ENCODE measurements at places on chromosomes 6 and 20.

DNA sequence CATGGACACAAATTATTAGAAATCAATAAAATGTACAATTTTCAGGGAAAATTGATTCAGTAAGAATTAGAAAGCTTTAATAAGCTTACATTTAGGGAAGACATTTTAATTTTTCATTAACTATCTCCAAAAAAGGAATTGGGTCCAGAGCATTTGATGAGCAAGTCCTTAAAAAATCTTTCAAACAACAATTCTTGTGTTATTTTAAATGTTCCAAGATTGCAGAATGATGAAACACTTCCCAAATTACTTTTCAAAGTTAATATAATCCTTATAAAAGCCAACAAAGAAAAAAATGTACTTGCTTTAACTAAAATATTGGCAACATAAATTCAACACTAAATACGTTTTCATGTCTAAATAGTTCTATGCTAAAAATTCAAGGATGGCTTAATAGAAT lies 102.0 kb downstream of the ADAT2 start:
- no peak for DNase-seq

- DNase-seq, result no peak
These were observed 170.7 kb downstream of the ERMARD start for GRCh38 chr6:169921853-169922824.

- DNase-seq, result no peak
These were observed 61.9 kb upstream of the OPRM1 start for GRCh38 chr6:153976921-153977693.

GRCh38 chr6:132612449-132613108 lies 11.5 kb downstream of the TAAR2 start:
- no peak for DNase-seq

DNA sequence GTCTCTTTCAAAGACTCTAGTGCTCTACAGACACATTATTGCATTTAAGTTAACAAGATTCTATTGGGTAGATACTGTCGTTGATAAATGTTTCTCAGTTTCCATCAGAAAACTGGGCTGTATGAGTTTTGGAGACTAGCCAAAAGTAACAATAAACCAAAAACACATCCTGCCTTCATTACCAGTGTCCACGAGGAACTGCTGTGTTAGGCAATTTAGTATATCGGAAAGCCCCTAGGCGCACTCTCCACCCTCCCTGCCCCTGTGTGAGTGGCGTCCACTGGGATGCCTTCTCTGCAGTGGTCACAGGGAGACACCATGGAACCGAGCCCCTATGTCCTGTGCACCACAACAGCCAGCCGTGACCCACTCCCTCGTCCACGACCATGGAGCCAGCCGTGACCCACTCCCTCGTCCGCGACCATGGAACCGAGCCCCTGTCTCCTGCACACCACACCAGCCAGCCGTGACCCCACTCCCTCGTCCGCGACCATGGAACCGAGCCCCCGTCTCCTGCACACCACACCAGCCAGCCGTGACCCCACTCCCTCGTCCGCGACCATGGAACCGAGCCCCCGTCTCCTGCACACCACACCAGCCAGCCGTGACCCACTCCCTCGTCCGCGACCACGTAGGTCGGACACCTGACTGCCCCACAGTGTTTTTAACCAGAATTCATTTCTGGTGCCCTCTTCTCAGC lies 35.3 kb downstream of the DLL1 start:
- no peak for DNase-seq

DNA sequence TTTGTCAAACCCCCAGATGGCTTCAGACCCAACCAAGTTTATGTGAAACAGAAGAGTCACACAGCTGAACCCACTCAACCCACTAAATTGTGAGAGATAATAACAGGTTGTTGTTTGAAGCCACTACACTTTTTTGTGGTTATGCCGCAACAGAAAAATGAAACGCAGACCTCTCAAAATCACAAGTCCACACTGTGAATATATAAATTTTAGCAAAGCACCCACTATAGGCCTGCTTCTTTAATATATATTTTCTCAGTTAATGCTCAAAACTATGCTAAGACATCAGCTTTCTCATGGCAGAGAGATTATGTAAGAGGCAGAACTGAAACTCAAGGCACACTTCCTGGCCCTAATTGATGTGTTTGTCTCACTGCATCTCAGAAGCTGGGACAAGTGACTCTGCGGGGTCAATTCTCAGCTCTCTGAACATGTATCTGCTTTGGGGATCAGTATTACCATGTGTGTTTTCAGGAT lies 27.7 kb downstream of the MAP3K5 start:
- DNase-seq, result no peak

DNA sequence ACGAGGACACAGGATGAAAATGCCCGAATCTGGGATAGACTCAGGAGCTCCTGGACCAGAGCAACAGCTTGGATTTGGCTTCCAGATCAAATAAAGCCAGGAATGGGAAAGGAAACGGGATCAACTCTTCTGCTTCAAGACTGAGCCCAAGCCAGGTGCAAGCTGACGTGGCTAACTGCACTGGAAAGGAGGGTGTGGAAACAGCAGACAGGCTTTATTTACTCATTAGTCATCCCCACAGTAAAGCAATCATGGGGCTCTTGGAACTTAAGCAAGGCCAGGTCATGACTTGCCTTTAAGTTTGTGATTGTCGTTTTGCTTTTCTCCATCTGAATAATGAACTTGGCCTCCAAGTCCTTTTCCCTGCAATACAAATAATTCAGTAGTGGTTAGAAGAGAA lies 45.2 kb downstream of the KIF16B start:
- DNase-seq, result no peak

GRCh38 chr6:110548110-110548847 lies 71.9 kb upstream of the SLC22A16 start:
- DNase-seq, result no peak

DNA sequence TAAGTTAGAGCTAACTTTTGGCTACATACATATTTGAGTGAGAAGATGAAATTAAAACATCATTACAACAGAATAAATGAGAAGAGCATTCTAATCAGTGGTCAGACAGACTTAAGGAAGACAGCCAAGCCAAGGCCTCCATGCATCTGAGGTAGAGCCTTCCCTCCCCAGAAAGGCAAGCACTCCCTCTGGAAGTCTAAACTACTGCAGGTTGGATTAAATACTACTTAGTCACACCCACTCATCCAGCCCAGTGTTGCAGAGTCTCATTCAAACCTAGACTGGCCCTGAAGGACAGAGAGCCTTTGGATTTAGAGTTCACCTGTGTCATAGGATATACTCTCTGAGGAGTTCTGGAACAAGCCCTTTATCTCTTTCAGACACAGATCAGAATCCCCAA lies 29.2 kb downstream of the TMX4 start:
- DNase-seq, result no peak

GRCh38 chr6:113694278-113695077 lies 162.7 kb upstream of the MARCKS start:
- DNase-seq, result no peak

- no peak for DNase-seq
These were observed at the start of gene CAP2 for GRCh38 chr6:17392978-17393891. Gene CAP2, plus strand, starts transcription at chr6:17393595. Its CDS starts 27,961 bp downstream, at chr6:17421556.

DNA sequence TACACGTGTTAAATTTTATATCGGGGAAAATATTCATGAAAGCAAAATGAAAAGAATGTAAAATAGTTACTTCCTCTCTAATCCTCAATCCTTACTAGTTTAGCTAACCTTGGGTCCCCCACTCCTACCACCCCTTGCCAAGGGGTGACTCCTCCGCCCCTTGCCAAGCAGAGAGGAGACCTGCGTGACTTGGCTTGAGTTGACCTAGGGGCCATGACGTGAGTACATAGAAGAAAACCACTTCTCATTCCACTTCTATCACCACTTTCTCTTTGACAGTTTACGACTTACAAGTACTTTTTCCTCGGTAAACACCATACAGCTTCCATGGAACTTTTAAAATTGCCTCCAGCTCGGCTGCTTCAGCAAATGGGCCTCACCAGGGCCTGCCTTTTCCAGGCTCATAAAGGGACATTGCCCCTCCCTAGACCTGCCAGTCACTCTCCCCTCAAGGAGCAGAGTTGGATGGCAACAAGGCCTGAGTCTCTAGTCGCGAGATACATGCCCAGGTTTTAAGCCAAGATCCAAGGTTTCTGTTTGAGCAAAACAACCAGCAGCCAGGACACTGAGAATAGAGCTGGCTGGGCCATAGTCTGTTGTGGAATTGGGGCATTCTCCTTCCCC lies 29.9 kb downstream of the SDCBP2 start:
- no peak for DNase-seq

DNA sequence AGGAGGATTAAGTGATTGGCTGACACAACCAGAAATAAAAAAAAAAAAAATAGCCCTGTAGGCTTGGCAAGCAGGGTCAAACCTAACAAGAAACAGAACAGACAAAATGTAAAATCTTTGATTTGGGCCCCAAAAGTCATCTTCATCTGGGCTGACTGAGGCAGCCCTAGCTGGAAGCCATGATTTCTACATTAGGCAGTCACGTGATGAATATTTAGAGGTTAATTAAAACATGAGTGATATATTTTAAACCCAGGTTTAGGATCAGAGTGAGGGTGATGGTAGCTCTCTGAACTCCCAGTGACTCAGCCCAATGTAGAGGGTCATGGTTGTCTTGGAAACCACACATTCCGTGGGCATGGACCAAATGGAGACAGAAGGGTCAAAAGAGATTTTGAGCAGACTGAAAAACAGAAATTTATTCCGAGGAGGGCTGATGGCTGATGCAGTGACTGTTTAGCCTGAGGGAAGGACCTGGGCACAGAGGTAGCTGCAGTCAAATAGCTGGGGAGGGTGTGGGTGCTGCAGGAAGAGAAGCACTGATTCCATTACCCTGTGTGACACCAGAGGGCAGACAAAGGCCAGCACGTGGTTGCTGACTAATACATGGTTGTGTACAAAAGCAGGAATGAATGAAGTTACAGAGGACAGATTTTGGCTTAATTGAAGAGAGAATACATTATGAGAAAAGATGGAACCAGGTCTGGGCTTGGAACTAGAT lies 573.1 kb upstream of the CHD6 start:
- DNase-seq, result no peak

DNA sequence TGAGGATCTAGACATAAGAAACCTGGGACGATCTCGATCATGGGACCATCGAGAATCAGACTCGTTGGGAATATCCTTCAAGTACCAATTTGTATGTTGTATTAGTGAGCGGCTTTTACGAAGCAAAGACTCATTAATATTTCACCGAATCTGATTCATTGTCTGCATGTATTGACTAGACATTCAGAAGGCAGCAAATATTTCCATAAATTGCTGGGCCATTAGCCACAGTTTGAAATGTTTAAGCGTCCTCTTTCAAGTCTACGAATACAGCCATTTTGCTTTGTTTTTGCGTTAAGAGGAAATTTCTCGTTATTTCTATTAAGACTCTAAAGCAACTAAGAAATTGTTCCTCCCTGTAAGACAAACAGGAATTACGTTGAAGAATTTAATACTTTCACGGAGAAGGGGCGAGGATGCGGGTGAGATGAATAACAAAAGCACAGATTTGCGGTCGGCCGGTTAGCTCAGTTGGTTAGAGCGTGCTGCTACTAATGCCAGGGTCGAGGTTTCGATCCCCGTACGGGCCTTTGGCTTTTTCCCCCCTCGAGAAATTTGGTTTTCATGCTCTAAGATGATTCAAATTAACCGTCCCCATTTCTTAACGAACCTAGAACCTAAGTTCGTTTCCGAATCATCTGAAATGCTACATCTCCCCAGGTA lies 18.5 kb downstream of the POM121L2 start:
- no peak for DNase-seq

DNA sequence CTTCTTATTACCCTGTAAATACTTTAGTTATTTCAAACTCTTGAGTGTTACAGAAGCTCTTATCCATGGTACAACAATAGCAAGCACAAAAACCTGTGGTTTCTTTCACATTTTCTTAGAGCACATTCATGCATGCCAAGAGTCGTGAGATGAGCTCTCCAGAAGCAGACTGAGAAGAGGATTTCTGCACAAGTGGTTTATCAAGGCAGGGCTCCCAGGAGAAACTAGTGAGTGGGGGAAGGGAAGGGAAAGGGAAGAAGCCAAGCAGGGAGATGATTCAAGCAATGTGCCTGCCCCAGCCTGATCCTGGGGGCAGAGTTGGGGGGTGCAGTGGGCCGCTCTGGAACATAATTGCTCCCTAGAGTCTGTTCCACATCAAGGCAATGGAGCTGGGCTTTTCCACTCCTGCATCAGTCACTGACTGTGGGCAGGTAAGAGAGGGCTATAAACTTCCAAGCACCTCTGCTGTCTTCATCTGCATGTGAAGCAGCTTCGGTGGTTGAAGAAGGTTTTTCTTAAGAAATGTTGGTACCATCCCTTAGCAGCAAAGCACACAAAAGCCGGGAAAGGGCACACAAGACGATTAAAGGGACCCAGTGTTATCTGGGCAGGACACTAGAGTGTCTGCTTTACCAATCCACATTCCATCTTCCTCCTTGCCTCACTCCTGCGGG lies 152.1 kb downstream of the PLCB4 start:
- no peak for DNase-seq

- no peak for DNase-seq
These were observed 15.7 kb upstream of the AFDN start for GRCh38 chr6:167811040-167811439.

GRCh38 chr6:43733471-43734293 lies 36.3 kb upstream of the VEGFA start:
- DNase-seq, result peak; percentile 23

GRCh38 chr6:133337308-133337707 lies 96.2 kb downstream of the EYA4 start:
- no peak for DNase-seq

DNA sequence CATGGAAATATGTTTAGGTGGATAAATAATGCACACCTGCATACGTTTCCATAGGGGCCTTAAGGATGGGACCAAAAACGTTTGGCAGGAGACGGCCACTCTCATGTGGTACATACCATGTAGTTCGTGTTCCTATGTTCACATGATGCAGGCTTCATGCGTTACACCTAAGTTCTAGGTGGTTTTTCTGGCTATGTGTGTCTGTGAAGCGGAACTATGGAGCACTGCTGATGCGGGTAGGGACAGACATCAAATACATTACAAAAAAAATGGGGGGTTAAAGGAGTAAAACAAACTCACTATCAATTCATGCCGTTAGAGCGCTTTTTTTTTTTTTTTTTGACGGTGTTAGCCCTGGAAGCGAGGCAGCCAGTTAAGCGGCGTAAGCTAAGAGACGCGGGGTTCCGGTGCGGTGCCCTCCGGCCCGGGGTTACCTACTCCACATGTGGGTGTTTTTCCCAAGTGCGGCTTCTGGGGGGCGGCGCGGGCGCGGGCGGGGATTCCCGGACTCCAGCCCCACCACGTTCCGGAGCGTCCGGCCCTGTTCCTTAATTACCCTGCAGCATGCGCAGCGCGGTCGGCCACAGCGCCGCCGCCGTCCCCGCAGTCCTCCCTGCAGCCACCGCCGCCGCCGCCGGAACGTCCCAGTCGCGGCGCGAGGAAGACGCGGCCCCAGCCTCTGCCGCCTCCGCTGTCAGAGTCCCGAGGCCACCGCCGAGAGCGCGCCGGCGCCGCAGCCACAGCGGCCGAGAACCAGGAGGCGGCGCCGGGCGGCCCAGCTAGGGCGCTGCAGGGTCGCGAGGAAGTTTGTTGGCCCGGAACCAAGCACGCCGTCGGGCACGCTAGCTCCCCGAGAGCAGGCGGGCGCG lies 648 bp downstream of the COL19A1 start:
- DNase-seq, result peak; percentile 28

- no peak for DNase-seq
These were observed 2.3 kb downstream of the LRP11 start for GRCh38 chr6:149861603-149862423.

- DNase-seq, result no peak
These were observed 51.6 kb upstream of the IMPG1 start for GRCh38 chr6:76124018-76124417.

GRCh38 chr6:14883921-14884320 lies 361.9 kb upstream of the JARID2 start:
- no peak for DNase-seq

- no peak for DNase-seq
These were observed 244.6 kb upstream of the FOXQ1 start for GRCh38 chr6:1067346-1067745.

GRCh38 chr20:16027686-16028085 lies 545.6 kb downstream of the KIF16B start:
- no peak for DNase-seq
